ENCODE measurements at places on chromosomes 5 and 9.

DNA sequence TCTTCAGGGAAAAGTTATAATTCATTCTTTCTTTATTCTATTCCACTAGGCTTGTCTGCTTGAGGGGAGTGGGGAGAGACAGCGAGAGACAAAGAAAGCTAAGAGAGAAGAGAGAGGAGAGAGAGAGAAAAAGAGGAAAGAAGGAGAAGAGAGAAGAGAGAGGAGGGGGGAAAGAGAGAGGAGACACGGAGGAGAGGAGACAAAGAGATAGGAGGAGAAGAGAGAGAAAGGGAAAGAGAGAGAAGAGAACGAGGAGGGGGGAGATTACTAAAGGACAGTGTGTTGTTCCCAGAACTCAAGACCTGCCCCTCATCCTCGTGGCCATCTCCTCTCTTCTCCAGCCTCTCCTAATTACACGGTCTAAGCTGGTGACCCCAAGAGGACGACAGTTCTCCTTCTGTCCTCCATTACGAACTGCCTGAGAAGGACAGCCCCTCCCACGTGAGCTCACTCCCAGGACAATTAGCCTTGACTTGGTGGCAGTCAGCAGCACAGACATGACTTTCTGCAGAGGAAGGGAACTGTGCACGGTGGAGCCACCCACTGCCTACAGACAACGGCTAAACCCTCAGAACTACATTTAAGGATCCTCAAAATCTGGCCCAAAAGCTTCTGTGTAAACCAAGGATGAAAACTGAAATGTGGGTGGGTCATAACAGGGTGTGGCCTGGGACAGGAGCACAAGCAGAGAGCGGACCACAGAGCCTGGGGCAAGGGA lies 99.1 kb downstream of the COL23A1 start:
- no peak for DNase-seq

GRCh38 chr5:143401227-143402016 lies 2.1 kb downstream of the NR3C1 start:
- no peak for DNase-seq

GRCh38 chr9:38233343-38233742 lies 159.2 kb upstream of the ALDH1B1 start:
- DNase-seq = no peak

DNA sequence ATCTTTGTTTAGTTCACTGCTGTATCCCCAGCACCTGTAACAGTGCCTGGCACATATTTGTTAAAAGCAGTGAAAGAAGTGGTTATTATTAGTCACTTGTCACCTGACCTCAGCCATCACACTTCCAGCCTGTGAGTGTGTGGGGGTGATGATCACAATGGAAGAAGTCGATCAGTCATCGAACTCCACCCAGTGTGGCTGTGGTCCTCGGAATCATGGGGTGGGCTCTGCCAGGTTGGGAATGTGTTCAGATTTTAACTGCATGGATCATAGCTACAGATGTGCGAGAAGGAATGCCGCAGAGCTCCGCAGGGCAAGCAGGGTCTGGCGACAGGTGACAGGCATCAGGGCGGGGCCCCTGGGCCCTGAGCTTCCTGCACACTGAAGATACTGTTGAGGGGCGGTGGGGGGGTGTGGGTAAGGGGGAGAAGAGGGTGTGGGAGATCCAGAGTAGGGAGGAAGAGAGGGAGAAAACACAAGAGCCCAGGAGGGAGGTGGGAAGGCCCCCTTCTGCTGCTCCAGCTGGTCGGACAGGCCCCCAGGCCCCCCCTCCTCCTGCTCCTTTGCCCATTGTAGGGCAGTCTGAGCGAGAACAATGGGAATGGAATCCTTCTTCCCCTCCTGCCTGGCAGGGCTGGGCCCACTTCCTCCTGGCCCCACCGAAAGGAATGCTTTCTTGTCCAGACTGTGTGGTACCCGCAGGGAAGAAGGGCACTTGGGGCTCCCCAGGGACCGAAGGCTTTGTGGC lies 89.6 kb downstream of the SPRY4 start:
- DNase-seq = peak; percentile 11

DNA sequence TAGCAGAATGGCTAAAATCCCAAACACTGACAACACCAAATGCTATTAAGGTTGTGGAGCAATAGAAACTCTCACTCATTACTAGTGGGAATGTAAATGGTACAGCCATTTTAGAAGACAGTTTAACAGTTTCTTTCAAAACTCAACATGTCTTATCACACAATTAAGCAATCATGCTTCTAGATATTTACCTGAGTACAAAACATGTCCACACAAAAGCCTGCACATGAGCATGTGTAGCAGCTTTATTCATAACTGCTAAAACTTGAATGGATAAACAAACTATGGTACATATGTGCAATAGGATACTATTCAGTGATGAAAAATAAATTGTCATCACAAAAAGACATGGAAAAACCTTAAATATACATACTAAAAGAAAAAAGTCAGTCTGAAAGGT lies 31.5 kb downstream of the SLC25A46 start:
- DNase-seq = no peak

- DNase-seq = no peak
Observed at GRCh38 chr9:96509848-96510247, 59.9 kb downstream of the HABP4 start.

- no peak for DNase-seq
Observed at GRCh38 chr9:77290373-77290772, 113.0 kb downstream of the VPS13A start.

DNA sequence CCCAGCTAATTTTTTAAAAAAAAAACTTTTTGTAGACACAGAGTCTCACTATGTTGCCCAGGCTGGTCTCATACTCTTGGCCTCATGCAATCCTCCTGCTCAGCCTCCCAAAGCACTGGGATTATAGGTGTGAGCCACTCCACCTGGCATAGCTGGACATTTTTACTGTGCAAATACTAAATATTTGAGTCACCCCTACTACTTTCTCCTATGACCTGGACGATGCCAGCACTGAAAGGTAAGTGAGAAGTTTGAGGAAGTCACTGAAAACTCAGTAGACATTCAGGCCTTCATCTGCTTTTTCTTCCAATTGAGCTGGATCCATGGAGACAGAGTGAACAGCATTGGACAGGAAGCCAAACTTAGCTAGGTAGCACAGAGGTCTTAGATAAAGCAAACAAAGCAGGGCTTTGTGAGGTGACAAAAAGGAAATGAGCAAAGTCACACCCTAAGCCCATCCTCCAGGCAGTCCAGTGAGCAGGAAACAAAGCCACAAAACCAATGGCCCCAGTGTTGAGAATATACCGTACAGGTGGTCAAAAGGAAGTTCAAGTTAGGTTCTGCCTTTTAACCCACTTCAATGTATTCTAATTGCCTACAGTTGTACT lies 192.6 kb upstream of the RASA1 start:
- DNase-seq = no peak

- DNase-seq = no peak
Observed at GRCh38 chr9:91732187-91733005, 217.6 kb downstream of the ROR2 start.
